Activated naive CD4-positive, alpha-beta T cell treated with anti-CD3 and anti-CD28 coated beads, Interleukin-2, amount 10 ng/mL, durations not matched to agents 7 days and 5 days (primary cell): ENCODE measurements at places on chromosomes 16 and 17.

- DNase-seq: no peak
Measured at GRCh38 chr17:54948380-54948779, 20.1 kb downstream of the COX11 start.

GRCh38 chr17:18257982-18258355, 569 bp downstream of the FLII start:
- DNase-seq: peak; percentile 68

- peak; percentile 26 for DNase-seq
Measured at GRCh38 chr17:69523244-69523861, 108.9 kb downstream of the MAP2K6 start.

GRCh38 chr16:70250748-70251628, 752 bp downstream of the EXOSC6 start:
- DNase-seq: peak; percentile 54

DNA sequence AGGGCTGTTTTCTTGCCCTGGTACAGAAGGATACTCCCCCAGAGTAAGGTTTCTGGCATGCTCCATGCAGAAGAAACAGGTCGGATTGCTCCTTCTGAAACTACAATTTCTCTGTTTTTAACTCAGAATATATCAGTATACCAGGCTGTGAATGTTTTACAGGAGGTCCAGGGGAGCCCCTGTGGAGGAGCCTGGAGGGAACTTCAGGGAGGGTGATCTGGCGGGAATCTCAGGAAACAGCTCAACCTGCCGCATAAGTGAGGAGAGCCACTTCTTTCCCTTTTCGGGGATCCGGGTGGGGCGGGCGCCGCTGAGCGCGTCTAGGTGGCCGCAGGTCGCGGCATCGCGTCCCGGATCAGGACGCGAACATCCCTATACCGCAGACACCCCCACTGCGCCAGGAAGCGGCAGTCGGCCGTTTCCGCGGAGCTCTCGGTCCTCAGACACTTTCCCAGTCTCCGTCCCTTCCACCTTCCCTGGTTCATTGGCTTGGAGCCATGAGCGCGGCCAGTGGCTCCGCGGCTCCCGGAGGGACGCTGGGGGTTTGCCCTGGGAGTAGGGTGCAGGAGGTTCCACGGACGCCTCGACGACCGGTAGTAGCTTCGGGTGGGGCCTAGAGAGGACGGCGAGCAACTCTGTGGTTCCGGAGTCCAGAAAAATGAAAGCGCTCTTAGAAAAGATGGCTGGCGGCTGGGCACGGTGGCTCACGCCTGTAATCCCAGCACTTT, 3.1 kb upstream of the ZNF764 start:
- DNase-seq: peak; percentile 35

DNA sequence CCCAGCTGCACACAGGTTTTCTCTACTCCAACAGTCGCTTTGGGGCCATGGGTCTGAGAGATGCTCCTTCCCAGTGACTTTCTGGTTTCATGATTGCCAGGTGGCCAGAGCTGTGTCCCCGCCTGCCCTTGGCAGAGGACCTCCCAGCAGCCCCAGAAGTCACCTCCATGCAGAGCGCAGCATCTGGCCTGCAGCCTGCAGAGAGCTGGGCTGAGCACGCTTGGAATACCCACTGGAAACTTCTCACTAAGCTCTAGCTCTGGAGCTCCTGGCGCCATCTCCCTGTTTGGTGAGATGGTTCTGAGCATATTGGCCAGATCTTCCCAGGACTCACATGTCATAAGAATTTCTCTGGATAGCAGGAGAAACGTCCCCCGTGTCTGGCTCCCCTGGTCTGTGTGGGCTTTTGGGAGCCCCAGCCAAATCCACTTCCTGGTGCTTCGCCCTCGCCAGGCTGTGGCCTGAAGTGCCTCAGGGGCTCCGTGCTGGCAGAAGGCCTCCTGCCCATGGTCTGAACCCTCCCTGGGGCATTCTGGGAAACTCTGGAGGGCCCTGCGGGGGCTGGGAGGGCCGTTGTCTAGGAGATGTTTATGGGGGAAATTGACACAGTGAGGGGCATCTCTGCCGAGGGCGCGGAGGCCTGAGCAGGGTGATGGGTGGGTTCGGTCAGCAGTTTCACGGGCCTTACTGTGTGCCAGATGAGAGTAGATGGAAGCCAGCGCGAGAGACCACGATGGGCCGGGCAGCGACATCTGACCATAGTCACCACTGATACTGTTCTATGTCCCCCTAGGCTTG, 73.2 kb upstream of the CIBAR2 start:
- no peak for DNase-seq

GRCh38 chr16:1298406-1298805, 11.0 kb upstream of the UBE2I start:
- DNase-seq: no peak

- DNase-seq: no peak
Measured at GRCh38 chr17:10224582-10225195, 26.3 kb upstream of the GAS7 start.

DNA sequence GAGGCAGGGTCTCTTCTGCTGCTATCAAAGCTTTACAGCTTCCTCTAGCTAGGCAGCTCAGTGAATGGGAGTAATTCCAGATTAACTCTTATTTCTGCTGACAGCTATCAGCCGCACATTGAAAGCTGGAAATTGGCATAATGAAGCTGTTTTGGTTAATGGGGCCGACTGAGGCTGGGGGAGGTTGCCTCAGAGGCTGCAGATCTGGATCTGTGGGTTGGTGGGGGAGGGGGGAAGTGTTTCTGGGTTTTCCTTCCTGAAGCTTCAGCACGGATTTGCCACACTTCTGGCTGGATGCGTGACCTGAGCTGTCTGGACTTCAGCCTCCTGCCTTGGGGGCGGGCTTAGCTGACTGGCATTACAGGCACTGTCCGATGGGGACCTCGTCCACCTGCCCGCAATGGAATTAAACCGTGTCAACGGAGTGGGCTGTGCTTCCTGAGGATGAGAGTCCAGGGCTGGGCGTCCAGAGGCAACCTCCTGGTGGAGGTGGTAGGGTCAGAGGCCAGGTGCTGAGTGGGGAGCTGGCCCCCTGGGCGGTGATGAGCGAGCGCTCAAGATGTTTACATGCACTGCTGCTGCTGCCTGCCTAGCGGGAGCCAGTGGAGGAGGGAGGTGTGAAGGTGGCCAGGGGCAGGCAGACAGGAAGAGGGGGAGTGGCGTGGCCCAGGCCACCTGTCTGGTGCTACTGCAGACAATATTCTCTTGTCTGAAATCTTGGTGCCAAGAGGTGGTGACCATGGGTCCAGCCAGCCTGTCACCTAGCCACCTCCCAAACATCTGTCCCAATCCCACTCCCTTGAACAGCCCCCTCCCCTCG, 6.7 kb upstream of the ABCC3 start:
- peak; percentile 39 for DNase-seq

GRCh38 chr17:2611627-2612026, 18.2 kb downstream of the PAFAH1B1 start:
- no peak for DNase-seq

- DNase-seq: no peak
Measured at GRCh38 chr16:86635176-86635876, 57.0 kb downstream of the FOXL1 start.

- DNase-seq: no peak
Measured at GRCh38 chr16:337437-337836, 15.1 kb downstream of the AXIN1 start.

DNA sequence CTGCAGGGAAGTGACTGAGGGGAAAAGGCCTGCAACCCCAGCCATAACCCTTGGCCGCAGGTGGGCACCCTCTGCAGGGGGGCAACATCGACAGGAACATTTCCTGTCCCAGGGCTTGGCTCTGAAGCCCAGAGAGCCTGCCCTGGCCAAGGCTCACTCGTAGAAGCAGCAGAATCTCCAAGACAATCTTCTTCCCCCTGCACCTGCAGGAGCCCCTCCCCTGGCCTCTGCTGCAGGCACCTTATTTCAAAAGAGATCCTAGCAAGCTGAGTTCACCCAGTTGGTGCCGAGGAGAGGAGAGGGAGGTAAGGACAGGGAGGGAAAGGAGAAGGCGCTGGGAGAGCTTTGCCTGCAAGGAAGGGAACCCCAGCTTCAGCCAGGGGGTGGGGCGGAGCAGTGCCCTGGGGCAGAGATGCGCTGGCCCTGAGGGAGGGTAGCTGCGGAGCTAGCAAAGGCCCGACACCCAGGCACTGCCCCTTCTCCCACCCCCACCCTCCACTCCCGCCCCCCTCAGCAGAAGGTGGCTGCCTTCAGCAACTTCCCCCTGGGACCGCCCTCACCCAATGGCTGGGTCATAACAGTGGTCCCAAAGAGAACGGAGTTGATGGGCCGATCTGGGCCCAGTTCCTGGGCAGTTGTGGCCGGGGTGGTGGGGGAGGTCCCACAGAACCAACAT, 104.3 kb upstream of the TNRC6C start:
- DNase-seq: no peak

DNA sequence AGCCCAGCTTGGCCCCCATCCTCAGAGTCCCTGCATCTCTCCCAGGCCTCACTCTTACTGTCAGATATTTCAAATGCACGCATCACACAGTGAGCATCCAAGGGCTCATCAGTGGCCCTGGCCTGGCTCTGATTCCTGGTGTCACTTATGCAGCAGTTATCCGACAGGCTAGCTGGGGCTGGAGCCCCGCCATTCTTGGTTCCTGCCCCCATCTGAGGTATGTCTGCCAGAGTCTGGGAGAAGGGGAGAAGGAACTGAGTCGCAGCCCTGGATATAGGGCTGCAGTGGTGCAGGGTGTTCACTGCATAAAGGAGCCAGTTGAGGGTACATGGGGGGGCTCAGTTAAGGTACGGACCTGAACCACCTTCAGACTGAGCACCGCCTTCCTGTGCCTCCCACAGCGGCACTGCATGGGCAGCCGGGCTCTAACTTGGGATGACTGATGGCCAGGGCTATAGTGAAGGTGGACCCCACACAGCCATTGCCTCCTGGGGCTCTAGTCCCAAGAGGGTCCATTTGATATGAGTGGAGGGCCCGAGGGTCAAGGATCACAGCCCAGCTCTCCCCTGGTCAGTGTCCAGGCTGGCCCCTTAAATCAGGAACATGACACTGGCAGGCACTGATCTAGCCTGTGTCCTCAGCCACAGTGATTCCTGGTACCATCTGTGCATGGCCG, 1.8 kb upstream of the RASD1 start:
- no peak for DNase-seq

GRCh38 chr16:24309258-24310142, 53.4 kb downstream of the CACNG3 start:
- DNase-seq: no peak

- peak; percentile 20 for DNase-seq
Measured at GRCh38 chr17:80385046-80385445, 29.9 kb upstream of the ENDOV start.

- DNase-seq: no peak
Measured at GRCh38 chr16:10322723-10323527, 62.9 kb upstream of the ATF7IP2 start.

GRCh38 chr17:78828470-78829185, 12.0 kb downstream of the USP36 start:
- DNase-seq: peak; percentile 33

DNA sequence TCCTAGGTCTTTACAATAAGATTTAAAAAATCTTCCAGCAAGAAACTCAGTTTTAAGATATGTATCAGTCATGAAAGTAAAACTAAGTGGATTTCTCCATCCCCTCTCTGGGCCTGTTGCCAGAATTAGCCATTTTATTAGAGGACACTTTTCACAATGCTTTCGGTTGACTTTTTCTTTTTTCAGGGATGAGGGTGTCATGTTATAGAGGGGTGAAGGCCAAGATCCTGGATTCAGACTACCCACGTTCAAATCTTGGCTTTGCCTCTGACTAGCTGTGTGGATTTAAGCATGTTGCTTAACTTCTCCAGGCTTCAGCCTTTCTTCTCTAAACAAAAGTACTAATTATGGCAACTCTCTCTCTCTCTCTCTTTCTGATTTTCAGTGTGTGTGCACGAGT, 111.7 kb upstream of the COX10 start:
- DNase-seq: no peak

DNA sequence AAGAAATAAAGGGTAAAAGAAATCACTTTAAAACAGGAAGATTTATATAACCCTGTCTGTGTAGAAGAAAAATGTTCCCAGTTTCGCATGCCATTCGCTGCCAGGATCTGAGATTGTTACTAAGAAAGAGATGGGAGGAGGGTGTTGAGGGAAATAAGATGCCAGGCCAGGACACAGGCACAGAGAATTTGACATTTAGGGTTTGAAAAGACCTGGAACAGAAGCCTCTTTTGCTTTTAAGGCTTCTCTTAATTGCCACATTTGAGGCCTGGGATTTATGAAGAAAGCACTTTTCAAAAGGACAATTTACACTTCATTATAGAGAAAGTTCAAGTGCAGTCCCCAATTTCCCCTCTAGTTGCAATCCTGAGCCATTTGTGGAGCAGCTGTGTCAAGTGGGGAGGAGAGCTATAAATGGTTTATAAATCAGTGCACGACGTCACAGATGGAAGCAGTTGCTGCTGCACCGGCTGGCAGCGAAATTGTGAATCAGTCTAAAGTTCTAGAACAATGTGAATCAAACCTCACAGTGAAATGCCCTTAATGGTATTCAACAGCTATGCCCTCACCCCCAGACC, 26.5 kb upstream of the C16orf87 start:
- no peak for DNase-seq

GRCh38 chr16:4679850-4680636, 13.3 kb upstream of the NUDT16L1 start:
- DNase-seq: no peak

DNA sequence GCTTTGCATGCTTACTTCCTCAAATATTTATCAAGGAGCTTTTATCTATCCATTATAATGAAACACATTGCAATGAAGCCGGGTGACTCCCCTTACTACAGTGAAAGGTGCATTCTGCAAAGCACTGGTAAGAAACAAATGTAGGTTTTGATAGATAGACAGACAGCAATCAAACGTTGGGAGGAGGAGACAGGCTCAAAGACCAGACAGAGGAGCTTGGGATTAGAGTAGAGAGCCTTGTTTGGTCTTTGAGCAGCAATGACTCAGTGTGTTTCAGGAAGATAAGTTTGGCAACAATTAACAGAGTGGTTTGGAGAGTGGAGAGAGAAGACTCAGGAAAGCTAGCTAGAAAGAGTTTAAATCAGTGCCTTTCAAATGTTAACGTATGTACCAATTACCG, 68.8 kb downstream of the ZNF18 start:
- DNase-seq: no peak

DNA sequence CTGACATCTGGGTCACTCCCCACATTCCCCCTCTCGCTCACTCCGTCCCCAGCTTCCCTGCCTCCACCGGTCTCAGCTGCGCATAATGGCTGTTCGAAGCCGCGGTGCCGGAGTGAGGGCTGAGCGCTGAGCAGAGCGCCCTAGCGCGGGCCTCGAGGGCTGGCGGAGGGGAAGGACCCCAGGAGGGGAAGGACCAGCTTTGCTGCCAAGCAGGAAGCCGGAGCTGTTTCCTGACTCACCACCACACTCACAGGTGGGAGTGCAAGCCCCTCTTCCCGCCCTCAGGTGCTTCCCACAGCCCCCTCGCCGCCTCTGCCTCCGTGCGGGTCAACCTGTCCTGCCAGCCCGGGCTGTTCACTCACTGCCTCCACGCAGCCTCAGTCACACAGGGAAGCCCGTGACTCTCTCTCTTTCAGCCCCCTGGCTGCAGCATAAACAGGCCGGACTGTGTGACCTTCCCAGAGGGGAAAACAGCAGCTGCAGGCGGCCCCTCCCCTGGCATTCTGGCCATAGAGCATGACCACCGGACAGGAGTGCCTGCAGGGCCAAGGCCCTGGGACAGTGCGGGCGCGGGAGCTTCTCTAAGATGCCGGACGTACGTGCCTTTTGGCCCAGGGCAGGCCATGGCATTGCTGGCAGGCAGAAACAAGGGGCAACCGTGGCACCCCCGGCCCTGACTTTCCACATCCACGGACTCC, 23.7 kb downstream of the SLC43A2 start:
- DNase-seq: no peak

- no peak for DNase-seq
Measured at GRCh38 chr17:20214794-20215193, 205.6 kb downstream of the SPECC1 start.
